Anterior cingulate cortex (tissue), 58 donors: ENCODE measurements at places on chromosomes 7 and 10.

DNA sequence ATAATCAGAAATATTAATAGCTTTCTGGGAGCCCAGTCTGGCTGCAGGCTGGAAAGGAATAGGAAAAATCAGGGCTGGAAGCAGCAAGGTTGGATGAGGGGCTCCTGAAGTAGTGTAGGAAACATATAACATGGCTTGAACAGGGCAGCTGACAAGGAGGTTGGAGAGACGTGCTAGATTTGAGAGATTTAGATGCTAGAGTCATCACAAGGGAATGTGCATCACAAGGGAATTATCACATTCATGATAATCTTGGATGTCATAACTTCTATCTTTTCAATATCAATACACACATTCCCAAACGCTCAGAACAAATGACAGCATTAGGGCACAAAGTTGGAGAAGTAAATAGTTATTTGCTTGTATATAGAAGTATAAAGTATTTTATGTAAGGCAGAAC, 120.9 kb upstream of the EGFR start:
- DNase-seq: no peak

- DNase-seq: no peak
Observed at GRCh38 chr10:107064075-107064474, 100.4 kb downstream of the SORCS1 start.

DNA sequence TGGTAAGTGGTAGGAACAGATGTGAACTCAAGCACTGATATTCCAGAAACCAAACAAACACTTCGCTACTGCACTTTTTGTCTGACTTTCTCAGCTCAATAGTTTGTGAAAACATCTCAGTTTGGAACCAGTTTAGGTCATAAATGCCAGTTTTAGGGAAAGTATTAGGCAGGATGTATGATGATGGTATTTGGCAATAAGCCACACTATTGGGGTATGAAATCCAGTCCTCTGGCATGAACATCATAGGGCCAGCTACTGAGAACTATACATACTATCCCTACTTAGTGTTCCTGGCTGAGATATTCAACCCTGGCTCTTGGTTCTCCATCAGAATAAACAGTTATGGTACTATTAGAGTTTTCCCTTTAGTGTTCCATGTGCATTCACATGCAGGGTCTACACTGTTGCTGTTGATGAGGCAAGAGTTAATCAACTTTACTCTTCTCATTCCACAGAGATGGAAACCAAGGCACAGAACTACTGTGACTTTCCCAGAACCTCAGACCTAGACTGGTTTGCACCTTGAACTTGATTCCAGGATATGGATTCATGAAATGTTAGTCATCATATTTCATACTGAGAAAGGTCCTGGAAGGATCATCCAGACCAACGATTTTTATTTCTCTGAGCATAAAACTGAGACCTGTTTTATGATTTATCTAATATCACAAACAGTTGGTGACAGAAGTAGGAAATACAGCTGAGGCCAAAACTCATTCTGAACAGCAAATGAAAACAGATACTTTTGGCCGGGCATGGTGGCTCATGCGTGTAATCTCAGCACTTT, 20.0 kb upstream of the IFIT2 start:
- no peak for DNase-seq

DNA sequence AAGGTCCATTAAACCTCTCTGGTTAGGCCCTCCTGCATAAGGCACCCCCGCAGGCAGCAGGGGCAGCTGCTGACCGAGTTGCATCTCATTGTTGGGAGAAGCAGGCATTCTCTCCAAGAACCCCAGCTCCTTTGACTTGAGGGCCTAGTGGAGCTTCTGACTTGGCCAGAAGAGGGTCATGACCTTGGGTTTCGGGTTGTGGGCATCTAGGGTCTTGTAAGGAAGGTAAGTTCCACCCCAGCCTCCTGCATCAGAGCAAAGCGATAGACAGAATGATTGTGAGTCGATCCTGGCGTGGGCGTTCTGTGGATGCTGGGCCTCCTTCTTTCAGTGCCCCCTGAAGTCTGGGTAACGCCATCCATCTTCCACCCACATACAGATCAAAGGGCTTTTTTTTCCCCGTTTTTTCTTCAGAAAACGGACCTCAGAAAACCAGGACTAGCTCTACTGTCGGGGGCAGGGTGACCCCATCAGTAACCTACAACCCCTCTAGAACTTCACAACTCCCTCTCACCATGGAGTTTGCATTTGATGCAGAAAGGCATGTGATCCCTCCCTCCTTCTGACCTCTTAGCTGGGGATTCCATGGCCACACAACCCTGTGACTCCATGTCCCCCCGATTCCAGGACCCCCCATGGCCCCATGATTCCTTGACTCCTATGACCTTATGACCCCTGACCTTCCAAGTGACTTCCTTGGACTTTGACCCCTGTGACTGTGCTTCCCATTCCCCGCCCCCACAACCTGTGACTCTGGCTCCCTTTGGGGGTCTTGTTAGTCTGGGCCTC, 3.0 kb downstream of the SEMA4G start:
- DNase-seq: no peak

DNA sequence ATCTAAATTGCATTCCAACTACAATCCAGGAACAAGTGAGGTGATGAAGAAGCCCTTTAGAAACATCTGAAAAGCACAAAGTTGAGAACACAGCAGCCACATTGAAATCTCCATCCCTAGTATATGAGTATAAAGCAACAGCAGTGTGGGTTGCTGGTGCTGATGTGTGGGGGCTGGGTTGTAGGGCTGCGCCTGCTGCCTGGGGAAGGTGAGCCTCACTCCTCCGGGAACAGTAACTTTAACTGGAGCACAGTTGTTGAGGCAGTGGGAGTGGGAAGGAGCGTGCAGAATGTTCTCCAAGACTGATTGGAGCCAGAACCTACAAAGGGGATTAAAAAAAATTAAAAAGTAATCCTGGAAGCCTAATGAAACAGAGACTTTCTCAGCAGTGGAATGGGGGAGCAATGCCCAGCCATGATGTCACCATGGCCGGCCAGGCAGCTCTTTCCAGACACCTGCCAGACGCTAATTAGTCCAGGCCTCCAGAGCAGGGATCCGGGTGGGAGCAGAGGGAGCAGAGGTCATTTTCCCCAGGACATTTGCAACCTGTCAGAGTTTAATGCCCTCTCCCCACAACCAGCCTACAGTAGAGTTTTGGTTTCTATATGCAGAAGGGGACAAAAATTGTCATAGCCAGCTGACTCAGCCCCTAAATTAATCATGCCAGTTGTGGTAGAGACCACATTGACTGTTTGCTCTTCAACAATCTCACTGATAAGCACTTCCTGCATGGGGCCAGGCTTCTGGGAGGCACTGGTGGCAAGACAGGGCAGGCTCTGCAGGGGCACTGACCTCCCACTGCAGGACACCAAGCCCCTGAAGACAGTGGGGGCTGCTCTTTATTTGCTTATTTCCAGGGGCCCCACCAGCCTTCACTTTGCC, 133.0 kb upstream of the ZNF32 start:
- DNase-seq: no peak

DNA sequence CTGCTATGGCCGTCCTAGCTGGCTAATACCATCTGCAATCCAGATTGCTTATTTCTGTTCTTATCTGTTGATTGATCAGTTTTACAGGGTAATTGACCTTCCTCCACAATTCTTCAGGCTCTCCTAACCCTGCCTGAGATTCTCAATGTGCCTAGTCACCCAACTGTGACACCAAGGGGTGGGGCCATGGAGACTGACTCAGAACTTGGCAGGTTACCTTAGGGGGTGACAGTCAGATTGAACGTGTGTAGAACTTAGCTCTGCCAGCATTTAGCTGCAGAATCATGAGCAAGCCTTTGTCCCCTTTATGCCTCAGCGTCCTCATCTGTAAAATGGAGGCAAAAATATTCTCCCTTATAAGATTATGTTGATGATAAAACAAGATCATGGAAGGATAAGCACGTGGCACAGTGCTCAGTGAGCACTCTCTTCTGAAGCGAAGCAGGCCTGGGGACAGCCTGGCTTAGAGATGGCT, 19.1 kb upstream of the LEP start:
- DNase-seq: no peak

GRCh38 chr10:118203461-118203860, 138.7 kb downstream of the FAM204A start:
- no peak for DNase-seq

- no peak for DNase-seq
Observed at GRCh38 chr7:98479318-98479717, 78.4 kb upstream of the BAIAP2L1 start.

- no peak for DNase-seq
Observed at GRCh38 chr10:1601406-1601805, 135.9 kb downstream of the ADARB2 start.

DNA sequence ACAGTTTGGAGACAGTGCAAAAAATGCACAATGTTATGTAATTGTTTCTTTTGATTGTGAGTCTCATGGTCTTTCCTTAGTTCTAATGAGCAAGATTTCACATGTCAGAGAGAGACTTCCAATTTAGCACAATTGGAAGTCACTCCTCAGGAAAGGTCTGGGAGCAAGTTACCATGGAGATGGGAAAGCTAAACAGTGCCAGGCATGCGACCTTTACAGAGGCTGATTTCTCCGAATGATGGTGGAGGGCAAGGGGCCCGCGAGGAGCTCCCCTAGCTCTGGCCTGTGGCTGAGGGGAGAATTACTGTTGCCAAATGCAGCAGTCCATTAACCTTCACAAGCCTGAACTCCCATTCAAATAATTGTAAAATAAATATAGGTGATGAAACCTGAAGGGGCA, 59.3 kb downstream of the CDCA7L start:
- DNase-seq: no peak

- no peak for DNase-seq
Observed at GRCh38 chr7:20293336-20293735, 37.4 kb upstream of the ITGB8 start.

- DNase-seq: no peak
Observed at GRCh38 chr10:110343947-110344346, 39.2 kb upstream of the SMNDC1 start.

- no peak for DNase-seq
Observed at GRCh38 chr7:82757-83155, 109.6 kb upstream of the FAM20C start.

GRCh38 chr7:66921396-66921917, 432 bp downstream of the TMEM248 start:
- no peak for DNase-seq

- DNase-seq: no peak
Observed at GRCh38 chr7:126370038-126370668, 882.6 kb downstream of the GRM8 start.

- DNase-seq: no peak
Observed at GRCh38 chr7:114209968-114210367, 204.6 kb upstream of the FOXP2 start.

DNA sequence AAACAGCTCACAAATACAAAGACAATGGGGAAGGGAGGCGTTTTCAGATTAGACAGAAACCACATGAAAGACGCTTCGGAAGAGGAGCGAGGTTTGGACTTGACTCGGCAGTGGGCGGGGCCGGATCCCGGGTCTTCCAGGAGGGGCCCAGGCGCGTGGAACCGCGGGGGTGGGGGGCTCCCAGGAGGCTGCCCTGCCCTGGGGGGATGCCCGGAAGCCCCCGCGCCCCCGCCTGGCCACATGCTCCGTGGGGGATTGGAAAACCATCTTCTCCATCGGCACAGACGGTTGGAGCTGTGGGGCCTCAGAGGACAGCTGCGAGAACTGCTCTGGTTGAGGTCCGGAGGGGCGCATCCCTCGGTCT, 186.0 kb upstream of the SHH start:
- DNase-seq: no peak

DNA sequence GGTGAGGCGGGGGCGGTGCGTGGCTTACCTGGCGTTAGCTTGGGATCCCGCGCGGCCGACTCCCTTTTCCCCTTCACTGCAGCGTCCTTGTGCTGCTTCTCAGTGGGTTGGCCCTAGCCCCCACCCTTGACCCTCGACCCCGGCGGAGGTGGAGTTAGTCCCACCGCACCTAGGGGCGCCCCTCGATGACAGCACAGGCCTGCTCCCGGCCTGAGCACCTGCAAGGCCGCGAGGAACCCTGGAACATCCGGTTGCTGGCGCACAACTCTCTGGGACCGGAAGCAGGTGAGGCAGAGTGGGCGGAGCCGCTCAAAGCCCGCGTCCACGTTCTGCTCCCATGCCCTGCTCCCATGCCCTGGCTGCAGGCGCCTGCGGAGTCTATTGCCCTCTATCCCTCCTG, 266.9 kb downstream of the USP6NL start:
- DNase-seq: no peak
